ENCODE measurements at places on chromosomes 1 and 21. TPM values are rescaled to one million over a fixed set of nuclear protein-coding genes. Genes with fewer than 3 reads are reported as not detected.
A peak's percentile ranks its signal among the peaks of the same experiment; 100 is the strongest.

- DNase-seq: no peak
Measured at GRCh38 chr1:241440904-241441303, 78.7 kb downstream of the FH start.

- no peak for DNase-seq
Measured at GRCh38 chr21:44005593-44005992, 6.5 kb upstream of the TRAPPC10 start.

GRCh38 chr1:14015917-14016316, 315.9 kb downstream of the PRDM2 start:
- DNase-seq: no peak

DNA sequence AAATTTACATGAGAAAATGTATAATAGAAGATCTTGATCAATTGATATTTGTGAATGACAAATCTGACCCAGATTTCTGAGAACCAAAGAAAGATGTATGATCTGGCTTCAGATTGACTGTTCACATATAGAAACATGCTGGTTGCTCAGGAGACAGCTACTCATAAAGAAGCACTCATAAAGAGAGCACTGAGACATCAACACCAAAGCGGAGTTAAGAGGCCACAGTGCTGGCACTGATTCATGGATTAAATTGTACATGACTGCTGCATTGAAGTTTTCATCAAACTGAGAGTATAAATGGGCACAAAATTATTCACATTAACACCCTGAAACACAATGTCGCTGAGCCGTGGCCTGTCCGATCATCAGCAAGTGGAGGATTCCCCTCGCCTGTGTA, 46.2 kb downstream of the SH3GLB1 start:
- peak; percentile 52 for DNase-seq

DNA sequence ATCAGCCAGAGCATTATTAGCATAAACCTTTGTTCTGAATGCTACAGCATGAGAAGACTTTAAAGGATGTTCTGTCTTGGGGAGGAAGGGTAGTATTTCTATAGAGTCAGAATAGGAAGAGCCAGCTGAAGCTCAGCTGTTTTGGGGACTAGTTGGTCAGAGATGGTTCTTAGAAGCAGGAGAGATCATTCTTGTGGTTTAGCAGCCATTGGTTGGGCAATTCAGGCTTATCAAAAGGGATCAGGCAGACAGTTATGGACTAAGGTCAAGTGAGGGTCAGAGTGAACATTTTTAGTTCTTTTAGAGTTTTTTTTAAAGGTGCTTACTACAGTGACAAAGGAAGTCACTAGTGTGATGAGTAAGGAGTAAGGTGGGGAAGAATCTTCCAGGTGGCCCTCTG, 245.5 kb downstream of the RPS6KC1 start:
- no peak for DNase-seq

DNA sequence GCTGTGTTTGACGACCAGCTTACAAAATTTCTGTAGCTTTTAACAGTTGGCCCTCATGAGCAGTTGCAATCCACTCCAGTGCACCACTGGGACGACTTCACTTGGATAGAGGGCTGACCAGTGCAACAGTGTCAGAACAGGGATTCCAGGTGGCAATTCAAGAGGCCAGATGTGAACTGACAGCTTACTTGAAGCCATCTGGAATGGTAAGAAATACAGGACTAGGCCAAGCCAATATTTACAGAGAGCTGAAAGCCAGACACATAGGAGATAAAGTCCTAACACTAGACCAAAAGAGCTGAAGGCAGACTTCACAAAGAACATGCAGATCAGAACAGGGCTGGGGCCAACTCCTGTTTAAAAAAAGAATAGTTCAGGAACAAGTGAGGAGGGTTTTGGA, 93.5 kb upstream of the NFIA start:
- DNase-seq: no peak

DNA sequence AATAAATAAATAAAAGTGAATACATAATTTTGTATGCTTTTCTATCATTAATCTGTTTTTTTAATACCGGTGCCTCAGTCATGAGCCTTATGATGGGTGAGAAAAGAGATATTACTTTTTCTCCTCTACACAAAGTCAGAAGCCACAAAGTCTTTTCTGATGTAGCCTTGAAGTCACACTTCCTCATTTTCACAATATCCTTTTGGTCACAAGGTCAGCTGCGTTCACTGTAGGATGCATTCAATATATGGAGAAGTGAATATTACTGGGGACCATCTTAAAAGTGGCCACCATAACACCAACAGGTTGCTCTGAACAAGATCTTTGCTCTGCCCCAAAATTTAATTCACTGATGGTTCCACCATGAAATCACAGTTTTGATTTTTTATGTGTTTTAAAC, 83.3 kb upstream of the TNR start:
- DNase-seq: no peak

GRCh38 chr21:44881198-44881872, 7.8 kb upstream of the PTTG1IP start:
- peak; percentile 71 for DNase-seq

Gene LORICRIN
- total RNA-seq: not detected

Gene SLAMF7
- total RNA-seq: 18.4 TPM

Gene GPR52
- total RNA-seq: 3.0 TPM

Data from activated CD4-positive, alpha-beta T cell treated with anti-CD3 and anti-CD28 coated beads, Interleukin-2, amount 10 ng/mL, durations not matched to agents 24 days and 14 days (primary cell).